Fibroblast of the aortic adventitia (primary cell): ENCODE measurements at places on chromosomes 2 and 18. TPM values are rescaled to one million over a fixed set of nuclear protein-coding genes. Genes with fewer than 3 reads are reported as not detected.

- no peak for DNase-seq
These were observed 16.1 kb downstream of the MTX2 start for GRCh38 chr2:176285321-176285720.

DNA sequence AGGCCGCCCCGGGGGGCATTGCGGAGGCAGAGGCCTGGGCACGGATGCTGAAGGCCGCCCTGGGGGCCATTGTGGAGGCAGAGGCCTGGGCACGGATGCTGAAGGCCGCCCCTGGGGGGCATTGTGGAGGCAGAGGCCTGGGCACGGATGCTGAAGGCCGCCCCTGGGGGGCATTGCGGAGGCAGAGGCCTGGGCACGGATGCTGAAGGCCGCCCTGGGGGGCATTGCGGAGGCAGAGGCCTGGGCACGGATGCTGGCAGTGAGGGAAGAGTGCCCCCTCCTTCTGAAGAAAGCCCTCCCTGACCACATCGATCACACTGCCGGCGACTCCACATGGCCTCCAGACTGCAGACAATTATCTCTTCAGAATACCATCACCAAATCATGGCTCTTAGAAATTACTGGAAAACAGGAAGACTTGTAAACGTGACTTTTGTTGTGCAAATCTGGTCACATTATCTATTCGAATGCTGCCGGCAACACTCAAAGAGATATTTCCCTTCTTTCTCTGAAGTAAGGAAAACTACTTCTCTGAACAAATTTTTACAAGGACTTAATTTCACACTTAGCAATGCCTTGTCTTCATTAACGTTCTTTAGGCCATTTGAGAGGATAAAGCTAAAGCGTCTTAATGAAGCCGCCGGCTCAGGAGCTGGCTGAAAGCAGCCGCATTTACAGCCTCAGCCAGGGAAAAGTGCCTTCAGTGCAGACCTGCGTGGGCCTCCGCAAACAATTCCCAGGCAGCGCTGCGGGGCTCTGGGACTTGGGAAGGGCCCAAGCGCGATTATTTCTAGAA is 18.1 kb upstream of the SNTG2 start:
- no peak for DNase-seq

- no peak for DNase-seq
These were observed 23.9 kb downstream of the ZNF236 start for GRCh38 chr18:76846217-76846616.

ZEB2 gene
- total RNA-seq = 104 and 129 TPM in 2 replicates

DNA sequence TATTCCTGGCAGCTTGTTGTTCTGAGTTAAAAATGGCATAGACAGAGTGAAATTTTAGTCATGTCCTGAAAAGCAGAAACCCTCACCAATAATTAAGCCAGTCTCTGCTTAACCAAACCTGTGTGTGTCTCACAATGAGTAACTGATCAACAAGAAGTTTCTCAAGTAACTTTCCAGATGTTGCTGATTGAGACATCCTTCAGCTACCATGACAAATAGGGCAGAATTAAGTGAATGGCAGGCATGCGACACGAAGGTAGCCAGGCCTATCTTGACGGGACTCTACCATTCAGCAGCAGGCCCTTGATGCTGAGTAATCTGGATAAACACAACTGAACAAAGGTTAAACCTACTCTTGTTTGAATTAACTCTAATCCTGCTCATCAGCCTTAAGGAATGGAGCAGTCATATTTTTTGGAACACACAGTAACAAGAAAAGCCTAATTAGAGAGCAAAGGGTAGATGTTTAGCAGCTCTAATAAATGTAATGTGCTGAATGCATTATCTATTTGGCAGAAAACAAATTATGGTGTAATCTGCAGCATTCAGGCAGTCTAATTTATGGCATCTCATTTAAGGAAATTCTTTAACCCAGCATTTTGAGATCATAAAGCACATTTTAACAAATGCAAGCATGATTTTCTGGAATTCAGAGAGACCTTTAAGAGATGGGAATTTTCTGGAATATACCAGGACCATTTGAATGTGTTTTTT is 159.5 kb upstream of the EPHA4 start:
- no peak for DNase-seq

DNA sequence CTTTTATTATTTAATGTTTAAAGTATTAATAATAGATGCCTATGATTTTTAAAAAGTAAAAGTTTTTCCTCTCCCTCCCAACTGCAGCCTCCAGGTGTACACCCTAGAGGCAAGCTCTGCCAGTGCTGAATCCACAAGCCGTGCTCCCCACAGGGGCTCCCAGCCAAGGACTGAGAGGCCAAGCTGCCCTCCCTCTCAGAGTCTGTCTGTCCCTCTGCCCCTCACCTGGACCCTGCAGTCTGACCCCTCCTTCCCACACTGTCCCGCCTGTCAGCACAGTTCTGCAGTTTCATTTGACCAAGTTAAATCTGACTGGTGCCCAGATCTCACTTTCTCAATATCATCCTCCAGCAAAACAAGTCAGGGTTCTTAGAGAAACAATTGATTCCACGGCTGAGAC is 14.8 kb upstream of the PROC start:
- no peak for DNase-seq

DNA sequence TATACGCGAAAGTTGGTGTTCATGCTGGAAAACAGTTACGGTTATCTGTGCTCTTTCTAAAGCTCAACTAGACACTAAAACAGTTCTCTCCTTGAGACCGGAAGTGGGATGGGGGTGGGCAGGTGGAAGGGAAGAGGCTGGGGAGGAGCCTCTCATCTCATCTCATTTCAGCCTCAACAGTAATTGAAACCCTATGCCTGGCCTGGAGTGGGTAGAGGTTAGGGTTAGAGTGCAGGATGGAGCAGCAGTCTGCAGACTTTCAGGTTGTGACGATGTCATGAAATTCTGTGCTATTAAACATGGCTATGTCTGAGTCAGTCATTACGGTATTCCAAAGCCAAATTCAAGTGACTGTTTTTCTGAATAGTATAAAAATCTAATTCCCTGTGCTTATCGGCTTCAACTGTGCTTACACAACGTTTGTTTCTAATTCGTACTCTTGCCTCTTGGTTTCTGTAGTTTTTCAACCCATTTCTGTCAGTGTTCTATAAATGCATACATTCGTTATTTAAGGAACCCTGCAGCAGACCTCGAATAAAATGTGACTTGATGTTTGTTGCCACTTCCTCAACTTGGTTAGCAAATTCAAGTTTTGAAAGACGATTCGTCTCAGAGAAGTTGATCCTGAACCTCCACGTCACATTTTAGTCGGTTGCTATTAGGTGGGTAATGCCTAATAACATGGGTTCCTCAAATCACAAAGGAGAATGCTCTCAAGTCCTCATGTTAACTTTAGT is 75.8 kb upstream of the TCF7L1 start:
- no peak for DNase-seq

EVX2 gene
- not detected in 2 replicates for total RNA-seq

DNA sequence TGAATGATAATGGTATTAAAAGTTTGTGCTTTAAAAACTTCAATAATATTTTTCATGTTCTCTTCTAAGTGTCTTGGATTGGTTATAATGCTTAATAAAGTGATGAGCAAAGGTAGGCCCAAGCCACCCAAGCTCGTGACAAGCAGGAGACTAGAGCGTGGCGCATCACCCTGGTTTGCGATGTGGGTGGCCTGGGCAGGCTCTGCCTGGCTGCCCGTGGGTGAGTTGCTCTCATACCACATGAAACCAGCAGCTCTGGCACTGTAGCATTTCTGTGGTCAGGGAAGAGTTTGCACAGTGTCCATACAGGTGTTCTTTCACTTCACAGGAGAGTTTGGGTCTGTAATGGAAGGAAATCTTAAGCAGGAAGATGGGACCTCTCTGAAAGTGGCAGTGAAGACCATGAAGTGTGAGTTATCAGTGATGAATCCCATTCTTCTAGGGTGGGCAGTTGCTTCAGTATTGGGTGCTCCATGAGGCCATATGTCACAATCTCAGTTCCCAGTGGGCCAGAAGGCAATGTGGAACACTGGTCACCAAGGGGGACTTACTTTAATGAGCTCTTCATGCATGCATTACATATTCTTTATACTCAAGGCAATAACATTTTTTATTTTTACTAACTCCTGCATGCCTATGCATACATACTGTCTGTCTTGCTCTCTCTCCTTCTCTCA is 51.4 kb upstream of the TMEM87B start:
- no peak for DNase-seq

DNA sequence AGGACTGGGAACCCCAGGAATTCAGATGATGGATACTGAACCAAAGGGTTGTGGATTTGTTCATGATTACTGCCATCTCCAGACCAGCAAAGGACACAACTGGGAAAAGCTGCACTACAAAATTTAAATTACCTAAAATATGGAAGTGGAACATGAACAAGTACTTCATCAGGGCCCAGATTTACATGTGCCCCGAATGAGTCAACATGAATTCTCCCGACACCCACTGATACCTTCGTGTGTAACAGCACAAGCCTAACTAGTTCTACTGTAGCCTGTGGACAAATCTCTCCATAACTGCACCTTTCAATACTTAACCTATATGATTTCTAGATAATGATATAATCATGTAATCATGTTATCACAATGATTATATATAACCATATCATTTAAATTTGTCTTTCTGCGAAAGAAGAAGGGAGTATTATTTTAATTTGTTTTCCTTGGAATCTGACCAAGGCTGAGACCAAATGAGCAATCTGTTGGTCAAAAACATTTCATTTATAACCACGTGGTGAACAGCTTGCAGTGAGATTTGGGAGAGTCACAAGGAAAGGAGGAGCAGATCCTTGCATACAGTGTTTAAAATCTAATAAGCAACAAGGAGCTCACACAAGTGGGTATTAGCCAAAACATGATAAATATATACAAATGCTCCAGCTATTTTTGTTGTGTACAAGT is 70.5 kb downstream of the CACNB4 start:
- DNase-seq = peak; percentile 28

DSG2 gene
- 4.2 and 5.6 TPM in 2 replicates for total RNA-seq

HAAO gene
- 0.90 and 5.4 TPM in 2 replicates for total RNA-seq
